ENCODE measurements at places on chromosomes 16 and 17. TPM values are rescaled to one million over a fixed set of nuclear protein-coding genes. Genes with fewer than 3 reads are reported as not detected.
A peak's percentile ranks its signal among the peaks of the same experiment; 100 is the strongest.

- no peak overlapping the region for H3K4me3 ChIP-seq
- peaks cover 8% of the 10 kb centered on the region for H3K27me3 ChIP-seq
- no peak for DNase-seq
- H3K4me1 ChIP-seq, result no peaks in the 10 kb centered on the region
Observed at GRCh38 chr17:48254896-48255295, 147.3 kb downstream of the SNX11 start.

GRCh38 chr17:29633886-29634285 is 11.2 kb upstream of the CORO6 start:
- no peaks in the 10 kb centered on the region for H3K27me3 ChIP-seq
- H3K4me3 ChIP-seq, result no peak overlapping the region

DNA sequence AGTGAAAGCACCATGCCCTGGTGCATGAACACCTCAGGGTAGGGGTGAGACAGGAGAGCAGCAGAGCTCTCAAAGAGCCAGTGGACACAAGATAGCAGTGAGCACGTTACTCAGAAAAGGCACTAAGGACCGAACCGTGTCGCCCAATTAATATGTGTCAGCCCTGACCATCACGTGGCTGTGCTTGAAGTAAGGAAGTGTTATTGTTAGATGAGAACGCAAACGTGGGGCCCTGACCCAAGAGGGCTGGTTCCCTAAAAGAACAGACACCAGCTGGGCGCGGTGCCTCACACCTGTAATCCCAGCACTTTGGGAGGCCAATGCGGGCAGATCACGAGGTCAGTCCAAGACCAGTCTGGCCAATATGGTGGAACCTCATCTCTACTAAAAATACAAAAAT is 16.3 kb downstream of the AXIN1 start:
- H3K27me3 ChIP-seq, result no peaks in the 10 kb centered on the region
- H3K36me3 ChIP-seq, result no peaks in the 10 kb centered on the region
- no peak overlapping the region for H3K4me3 ChIP-seq
- no peak for DNase-seq
- H3K4me1 ChIP-seq, result peaks cover 7% of the 10 kb centered on the region

DNA sequence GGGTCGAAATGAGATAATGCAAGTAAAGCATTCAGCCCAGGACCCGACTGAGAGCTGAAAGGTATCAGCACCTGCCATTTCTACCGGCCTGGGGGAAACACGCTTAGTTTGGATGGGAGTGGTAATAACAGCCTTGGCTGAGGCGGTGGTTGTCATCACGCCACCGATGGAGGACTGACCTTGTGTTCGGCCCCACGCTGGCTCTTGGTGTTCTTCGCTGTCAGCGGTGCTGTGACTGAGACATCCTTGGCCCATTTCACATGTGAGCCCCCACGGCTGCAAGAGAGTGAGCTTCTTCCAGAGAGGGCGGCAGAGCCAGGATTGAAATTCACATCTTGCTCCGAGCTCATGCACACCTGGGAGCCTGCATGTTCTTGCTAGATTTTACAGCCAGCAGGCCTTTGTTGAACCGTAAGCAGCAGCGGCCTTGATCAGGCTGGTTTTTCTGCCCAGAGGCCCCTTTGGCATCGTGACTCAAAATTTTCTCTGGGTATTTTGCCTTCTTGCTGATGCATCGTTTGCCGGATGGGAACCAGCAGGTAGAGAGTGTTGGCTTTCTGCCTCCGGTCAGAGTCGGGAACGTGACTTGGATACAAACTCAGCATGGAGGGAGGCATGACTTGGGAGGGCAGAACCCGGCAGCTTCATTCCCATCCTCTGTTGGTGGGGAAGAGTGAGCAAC is 341.5 kb downstream of the SNX29 start:
- H3K4me1 ChIP-seq, result no peaks in the 10 kb centered on the region
- H3K4me3 ChIP-seq, result no peak overlapping the region
- H3K27ac ChIP-seq, result no peak overlapping the region
- H3K27me3 ChIP-seq, result no peaks in the 10 kb centered on the region

DNA sequence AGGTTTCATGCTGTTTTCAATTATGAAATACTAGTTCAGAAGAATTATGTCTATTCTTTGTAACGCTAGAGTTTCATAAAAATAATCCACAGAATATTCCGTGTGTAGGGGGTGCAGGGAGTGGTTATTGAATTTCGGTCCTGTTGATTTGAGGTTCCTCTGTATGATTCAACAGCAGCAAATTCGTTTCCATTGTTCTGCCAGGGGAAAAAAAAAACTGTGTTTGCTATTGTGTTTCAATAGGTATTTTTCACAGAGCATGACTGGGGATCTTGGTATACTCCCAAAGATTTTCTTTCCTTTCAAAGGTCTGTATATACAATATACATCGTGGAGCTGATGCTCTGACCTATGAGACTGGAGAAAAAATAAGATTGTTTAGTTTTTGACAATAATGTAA is 15.8 kb downstream of the SHISA9 start:
- no peak for DNase-seq
- H3K36me3 ChIP-seq, result no peaks in the 10 kb centered on the region
- no peak overlapping the region for H3K4me3 ChIP-seq
- no peak overlapping the region for H3K27ac ChIP-seq

DNA sequence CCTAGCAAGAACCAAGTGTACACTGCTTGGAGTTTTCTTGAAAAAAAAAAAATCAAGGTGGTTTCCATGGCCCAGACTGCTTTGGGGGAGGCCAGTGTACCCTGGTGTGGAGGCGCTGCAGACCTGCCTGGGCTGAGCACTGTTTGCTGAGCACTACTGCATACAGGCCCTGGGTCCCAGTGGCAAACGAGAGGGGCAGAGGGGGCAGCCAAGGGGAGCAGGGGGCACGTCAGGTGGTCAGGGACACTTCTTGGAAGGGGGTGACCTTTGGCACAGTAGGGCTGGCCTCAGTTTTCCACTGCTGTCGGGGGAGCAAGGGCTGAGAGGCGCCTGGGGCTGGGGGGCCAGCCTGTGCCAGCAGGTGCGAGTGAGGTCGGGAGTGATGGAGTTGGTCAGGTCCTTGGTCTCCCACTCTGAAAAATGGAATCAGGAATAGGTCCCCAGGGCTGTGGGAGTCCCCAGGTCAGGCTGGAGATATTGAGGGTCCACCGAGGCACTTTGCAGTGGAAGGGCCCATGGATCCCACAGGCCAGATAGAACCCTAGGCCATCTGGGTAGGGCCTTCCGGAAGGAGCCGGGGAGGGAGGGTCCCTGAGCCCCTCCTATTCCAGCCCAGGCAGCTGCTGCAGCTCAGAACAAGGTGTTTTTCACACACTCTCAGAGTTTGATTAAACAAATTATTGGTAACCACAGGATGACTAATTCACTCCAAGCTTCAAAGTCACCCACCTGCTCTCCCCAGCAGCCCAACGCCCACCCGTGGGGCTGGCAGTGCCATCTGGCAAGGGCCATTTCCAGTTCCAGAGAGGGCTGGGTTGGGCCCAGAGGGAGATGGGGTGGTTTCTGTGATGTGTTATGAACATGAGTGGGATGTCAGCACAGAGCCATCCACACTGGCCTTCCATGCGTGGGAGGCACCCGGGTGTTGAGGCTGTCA is 3.5 kb downstream of the ZFPM1 start:
- peaks cover 56% of the 10 kb centered on the region for H3K27me3 ChIP-seq
- H3K4me3 ChIP-seq, result peak overlapping the region; percentile 58
- no peaks in the 10 kb centered on the region for H3K4me1 ChIP-seq

DNA sequence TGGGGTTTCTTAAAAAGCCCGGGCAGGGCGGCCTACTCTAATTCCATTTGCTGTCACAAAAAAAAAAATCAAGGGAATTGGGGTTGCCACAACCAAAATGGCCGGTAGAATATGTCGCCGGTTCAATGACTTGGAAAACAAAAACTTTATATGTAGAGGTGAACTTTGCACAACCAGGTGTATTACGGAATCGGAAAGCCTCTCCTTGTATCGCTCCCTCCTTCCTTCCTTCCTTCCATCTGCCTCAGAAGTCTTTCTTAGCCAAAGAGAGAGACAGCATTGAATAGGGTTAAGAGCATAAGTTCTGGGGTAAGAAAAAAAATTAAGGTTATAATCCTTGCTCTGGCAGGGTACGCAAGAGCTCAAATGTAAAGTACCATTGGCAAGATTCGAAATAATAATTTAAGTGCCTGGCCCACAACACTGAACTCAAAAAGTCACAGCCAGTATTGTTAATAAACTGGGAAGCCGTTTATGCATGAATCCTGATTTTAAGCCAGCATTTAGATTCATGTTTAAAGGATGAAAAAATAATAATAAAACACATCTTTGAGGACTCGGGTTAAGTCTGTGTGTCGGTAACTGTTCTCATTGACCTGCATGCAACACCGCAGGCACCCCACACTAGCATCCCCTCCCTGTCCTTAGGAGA is 522 bp upstream of the GLG1 start:
- peak overlapping the region; percentile 99 for H3K27ac ChIP-seq
- H3K36me3 ChIP-seq, result no peaks in the 10 kb centered on the region
- DNase-seq, result no peak
- peaks cover 34% of the 10 kb centered on the region for H3K4me1 ChIP-seq
- H3K4me3 ChIP-seq, result peak overlapping the region; percentile 77

DNA sequence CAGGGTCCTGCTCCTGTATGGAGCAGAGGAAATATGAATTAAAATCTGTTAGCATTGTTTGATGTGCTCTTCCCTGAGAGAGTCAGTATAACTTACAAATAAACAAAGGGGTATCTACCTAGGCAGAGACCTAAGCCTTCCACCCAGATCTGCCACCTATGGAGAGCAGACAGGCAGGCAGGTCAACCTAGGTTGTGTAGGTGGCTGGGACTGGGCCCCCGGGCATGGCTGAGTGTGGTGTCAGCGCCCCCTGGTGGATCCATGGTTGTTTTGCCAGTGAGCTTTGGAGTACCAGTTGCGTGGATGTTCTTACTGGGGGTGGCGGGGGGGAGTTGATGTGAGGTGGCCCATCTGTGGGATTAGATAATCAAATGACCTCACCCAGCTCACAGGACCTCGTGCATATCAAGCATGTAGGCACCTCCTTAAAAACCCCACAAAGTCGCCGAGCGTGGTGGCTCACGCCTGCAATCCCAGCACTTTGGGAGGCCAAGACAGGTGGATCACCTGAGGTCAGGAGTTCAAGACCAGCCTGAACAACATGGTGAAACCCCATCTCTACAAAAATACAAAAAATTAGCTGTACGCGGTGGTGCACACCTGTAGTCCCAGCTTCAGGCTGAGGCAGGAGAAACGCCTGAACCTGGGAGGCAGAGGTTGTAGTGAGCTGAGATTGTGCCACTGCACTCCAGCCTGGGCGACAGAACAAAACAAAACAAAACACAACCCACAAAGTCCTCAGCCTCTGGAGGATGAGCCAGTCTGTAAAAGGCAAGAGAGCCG is 17.6 kb downstream of the DUS2 start:
- H3K27me3 ChIP-seq, result no peaks in the 10 kb centered on the region
- H3K27ac ChIP-seq, result no peak overlapping the region
- no peak overlapping the region for H3K4me3 ChIP-seq
- no peaks in the 10 kb centered on the region for H3K4me1 ChIP-seq
- no peaks in the 10 kb centered on the region for H3K36me3 ChIP-seq
- peak; percentile 88 for DNase-seq

DNA sequence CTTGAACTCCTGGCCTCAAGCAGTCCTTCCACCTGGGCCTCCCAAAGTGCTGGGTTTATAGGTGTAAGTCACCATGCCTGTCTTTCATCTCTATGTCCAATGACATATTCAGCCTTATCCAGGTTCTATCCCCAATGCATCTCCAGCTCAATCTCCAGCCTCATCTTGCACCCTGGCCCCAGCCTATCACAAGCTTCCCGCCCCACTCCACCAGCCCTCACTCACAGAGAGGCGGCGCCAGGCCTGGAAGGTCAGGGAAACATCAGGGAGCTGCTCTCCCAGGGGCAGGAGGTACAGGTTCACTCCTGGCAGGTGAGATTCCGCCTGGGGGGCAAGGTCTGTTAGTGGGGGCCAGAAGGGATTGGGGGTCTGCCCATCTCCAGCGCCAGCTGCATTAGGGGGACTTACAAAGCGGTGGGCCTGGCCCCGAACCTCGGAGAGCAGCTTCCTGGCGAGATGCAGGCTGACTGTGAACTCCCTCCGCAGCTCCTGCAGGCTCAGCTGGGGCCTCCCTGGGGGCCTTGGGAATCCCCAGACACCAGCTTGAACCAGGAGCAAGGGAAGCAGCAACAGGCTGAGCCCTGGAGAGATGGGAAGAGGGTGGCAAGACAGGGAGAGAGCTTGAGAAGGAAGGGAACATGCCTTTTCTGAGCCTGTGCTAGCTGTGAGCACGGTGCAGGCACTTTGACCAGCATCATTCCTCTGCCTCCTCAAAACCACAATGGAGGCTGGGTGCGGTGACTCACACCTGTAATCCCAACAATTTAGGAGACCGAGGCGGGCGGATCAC is 3.0 kb downstream of the IL27 start:
- no peak for DNase-seq
- no peak overlapping the region for H3K27ac ChIP-seq
- no peaks in the 10 kb centered on the region for H3K4me1 ChIP-seq
- H3K36me3 ChIP-seq, result no peaks in the 10 kb centered on the region

DNA sequence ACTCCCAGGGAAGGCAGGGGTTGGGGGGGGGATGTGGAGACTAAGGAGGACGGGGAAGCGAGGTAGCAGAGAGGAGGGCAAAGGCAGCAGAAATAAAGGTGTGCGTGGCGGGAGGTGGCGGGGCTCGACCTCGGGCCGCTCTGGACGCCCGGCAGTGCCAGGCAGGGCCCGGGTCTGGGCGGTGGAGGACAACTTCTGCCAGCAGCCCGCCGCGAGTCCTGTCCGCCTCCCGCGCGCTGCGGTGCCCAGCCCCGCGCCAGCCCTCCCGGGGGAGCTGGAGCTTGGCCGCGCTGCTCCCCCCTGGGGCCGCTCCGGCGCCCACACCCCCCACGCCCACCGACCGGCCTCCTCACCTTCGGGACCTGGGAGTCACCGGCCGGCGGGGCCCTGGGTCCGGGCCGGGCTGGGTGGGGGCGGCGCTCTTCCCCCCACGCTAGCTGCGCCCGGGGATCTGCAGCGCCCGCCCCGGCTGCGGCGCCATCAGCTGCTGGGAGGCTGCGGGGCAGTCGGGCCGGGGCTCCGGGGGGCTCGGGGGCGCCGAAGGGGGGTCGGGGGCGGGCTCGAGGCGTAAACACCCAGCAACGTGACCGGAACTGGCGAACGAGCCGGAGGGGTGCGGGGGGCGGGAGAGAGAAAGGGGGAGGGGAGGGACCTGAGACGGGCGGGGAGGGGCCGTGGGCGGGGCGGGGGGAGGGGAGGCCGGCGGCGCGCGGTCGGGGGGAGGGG is at the start of gene CCDC92B:
TSS of gene CCDC92B (minus strand) at position 595 of the 726 bp plus-strand sequence. CDS start 14,507 bp downstream, outside the sequence.
- H3K4me1 ChIP-seq, result peaks cover 9% of the 10 kb centered on the region
- H3K4me3 ChIP-seq, result no peak within 1 kb of the TSS
- H3K27ac ChIP-seq, result no peak within 1 kb of the TSS
- DNase-seq, result no peak

The STH gene
- not detected for total RNA-seq

The EFNB3 gene
- 0.28 TPM for total RNA-seq

The B9D1 gene
- total RNA-seq, result 16.1 TPM

The UMOD gene
- not detected for total RNA-seq

The MYH2 gene
- 2.8 TPM for total RNA-seq

The GCGR gene
- total RNA-seq, result 1.4 TPM

The RHBDF1 gene
- total RNA-seq, result 42.1 TPM

The KIF19 gene
- total RNA-seq, result 1.7 TPM

The NXPH3 gene
- total RNA-seq, result 32.6 TPM

The SDF2 gene
- total RNA-seq, result 61.8 TPM

The PROCA1 gene
- total RNA-seq, result not detected

The AANAT gene
- total RNA-seq, result not detected

Measured in sigmoid colon (tissue), 7 donors.